ENCODE measurements at places on chromosomes 13 and 19.

DNA sequence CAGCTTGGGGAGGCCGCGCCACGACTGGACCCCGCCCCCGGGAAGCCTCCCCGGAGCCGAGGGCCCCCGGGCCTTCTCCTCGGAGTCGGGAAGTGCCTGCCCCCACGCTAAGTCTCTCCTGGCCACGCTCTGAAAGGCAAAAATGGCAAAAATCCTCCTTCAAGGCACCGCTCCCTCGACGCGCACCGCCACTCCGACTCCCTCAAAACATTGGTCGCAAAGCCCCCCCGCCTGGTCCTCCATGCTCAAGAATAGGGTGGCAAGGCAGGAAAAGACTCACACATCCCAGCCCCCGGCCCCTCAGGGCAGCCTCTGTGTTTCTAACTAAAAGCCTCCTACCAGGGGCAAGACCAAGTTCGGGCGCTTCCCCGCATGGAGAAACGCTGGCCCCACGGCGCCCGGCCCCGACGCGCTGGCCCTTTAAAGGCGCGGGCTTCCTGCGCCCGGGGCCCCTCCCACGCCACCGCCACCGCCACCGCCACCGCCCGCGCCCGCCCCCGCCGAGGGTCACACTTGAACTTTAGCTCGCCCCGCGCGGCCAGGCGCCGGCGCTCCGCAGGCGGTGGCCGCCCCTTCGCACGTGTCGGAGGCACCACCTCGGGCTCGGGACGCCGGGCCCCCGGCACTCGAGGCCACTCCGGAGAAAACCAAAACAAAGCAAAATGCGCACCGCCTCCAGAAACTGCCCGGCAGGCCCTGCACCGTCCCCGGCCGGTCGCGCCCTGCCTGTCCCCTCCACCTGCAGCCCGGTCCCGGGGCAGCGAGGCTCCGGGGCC, 1.9 kb downstream of the FOXO1 start:
- DNase-seq = no peak

DNA sequence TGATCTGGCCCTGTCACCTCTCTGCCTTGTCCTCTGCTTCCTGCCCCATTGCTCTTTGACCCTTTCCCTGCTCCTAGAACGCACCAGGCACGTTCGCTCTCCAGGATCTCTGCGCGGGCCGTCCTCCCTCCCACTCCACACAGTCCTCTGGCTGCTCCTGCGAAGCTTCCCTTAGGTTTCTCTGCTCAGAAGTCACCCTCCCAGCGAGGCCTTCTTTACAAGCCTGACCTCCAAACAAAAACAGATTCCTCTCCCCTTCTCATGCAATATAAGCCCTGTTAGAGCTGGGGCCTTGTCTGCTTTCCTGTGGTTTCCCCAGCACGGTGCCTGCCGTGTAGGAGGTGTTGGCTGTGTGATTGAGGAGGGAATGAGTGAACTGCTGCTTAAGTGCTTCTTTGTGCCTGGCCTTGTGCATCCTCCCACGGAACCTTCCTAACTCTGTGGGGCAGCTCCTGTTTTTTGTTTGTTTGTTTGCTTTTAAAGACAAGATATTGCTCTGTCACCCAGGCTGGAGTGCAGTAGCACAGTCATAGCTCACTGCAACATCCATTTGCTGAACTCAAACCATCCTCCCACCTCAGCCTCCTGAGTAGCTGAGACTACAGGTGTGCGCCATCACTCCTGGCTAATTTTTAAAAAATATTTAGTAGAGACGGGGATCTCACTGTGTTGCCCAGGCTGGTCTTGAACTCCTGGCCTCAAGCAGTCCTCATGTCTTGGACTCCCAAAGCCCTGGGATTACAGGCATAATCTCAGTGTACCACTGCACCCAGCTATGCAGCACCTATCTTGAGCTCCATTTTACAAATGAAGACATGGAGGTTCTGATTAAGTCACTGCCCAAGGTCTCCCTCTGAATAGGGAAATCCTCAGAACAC, 82.0 kb downstream of the SIPA1L3 start:
- DNase-seq = no peak

DNA sequence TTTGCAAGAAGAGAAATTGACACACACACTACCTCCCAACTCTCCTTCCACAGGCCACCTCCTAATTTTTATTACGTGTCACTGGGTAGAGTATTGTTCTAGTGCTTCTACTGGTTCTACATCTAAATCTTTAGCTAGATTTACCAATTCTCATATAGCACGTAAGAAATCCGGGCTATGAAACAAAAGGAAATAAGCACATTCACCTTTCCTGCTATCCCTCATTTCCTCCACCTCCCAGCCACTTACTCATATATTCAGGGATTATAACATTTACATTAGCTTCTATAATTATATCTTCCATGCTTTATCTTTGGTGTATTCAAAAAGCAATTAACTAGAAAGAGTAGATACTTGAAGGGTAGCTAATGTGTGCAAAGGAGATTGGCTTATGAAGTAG, 39.7 kb downstream of the USP12 start:
- no peak for DNase-seq

- no peak for DNase-seq
Observed at GRCh38 chr13:59568306-59568705, 595.4 kb downstream of the DIAPH3 start.

- DNase-seq = no peak
Observed at GRCh38 chr13:27425158-27425917, 919 bp downstream of the GTF3A start.

DNA sequence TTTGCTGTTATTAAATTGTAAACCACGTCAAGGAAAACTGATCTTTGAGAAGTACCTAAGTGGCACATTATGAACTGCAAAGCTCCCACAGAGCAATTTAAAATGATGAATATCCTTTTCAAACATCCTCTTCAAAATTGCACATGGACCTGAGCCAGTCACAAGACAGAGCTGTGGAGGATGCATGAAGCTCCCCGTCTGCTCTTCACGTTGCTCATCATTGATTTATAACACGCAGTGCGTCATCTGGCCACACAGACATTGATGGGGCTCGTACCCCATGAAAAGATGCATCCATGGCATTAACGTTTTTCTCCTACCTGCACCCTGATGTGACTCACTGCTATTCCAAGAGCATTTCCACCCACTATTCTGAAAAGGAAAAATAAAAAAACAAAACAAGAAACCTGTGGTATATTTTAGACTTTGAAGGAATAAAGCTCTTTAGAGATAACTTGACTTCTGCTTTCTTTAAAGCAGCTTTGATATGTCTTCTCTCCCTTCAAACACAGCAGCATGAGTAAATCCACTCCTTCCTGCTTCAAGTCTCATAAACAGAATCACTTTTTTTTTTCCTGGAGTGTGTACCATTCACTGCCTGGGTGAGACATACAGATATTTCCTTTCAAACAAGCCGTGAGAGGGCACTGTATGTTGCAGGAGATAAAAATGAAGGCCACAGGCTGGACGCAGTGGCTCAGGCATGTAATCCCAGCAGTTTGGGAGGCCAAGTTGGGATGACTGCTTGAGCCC, 7.2 kb upstream of the SERTM1 start:
- DNase-seq = no peak

GRCh38 chr13:112074139-112074865, 7.4 kb downstream of the SOX1 start:
- DNase-seq = no peak

DNA sequence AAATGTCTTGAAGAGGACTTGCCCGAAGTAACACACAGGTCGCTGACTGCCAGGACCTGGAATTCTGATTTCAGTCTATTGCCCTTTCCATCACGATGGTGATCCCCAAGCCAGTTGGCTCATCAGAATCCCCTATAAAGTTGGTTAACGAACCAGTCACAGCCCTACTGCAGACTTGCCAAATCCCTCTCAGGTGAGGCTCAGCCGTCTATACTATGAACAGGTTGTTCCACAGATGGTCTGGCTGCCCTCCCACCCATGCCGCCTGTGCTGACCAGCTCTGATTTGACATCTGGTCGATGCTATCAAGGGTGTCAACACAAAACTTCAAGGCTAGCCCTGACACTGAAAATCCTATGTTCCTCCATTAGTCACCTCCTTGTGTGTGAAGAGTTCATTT, 90.0 kb downstream of the RNASEH2B start:
- no peak for DNase-seq

GRCh38 chr13:27353708-27354107, 70.7 kb upstream of the GTF3A start:
- DNase-seq = no peak

- no peak for DNase-seq
Observed at GRCh38 chr19:3577723-3578344, 5.1 kb downstream of the HMG20B start.

- no peak for DNase-seq
Observed at GRCh38 chr13:76455960-76456359, 430.2 kb downstream of the KCTD12 start.

GRCh38 chr19:46824890-46825730, 25.5 kb downstream of the AP2S1 start:
- no peak for DNase-seq

DNA sequence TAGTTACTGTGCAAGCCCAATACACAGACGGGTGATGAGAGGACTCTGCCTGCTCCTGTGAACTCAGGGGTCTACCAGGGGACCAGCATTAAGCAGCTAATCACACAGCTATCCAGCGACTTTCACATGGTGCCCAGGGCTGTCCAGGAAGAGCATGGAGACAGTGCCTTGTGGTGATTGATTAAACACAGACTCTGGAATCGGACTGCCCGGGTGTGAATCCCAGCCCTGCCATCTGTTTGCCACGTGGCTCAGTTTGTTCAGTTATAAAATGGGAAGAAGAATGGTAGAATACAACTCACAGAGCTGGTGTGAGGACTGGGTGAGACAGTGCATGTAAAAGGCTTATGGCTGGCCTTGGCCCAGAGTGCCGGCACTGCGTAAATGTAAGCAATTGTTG, 42.1 kb upstream of the NPAS1 start:
- no peak for DNase-seq

GRCh38 chr13:109738298-109738746, 48.1 kb downstream of the IRS2 start:
- no peak for DNase-seq

- no peak for DNase-seq
Observed at GRCh38 chr13:45332831-45333219, 8.2 kb downstream of the TPT1 start.

GRCh38 chr13:95724252-95724651, 47.3 kb downstream of the DNAJC3 start:
- DNase-seq = no peak
